ENCODE measurements at places on chromosomes 12 and 14.

GRCh38 chr12:70258605-70259403 is 15.6 kb downstream of the CNOT2 start:
- DNase-seq = no peak

GRCh38 chr14:68312884-68313610 is 479.8 kb downstream of the ZFP36L1 start:
- DNase-seq = no peak

GRCh38 chr12:19654650-19655376 is 215.5 kb downstream of the AEBP2 start:
- no peak for DNase-seq

DNA sequence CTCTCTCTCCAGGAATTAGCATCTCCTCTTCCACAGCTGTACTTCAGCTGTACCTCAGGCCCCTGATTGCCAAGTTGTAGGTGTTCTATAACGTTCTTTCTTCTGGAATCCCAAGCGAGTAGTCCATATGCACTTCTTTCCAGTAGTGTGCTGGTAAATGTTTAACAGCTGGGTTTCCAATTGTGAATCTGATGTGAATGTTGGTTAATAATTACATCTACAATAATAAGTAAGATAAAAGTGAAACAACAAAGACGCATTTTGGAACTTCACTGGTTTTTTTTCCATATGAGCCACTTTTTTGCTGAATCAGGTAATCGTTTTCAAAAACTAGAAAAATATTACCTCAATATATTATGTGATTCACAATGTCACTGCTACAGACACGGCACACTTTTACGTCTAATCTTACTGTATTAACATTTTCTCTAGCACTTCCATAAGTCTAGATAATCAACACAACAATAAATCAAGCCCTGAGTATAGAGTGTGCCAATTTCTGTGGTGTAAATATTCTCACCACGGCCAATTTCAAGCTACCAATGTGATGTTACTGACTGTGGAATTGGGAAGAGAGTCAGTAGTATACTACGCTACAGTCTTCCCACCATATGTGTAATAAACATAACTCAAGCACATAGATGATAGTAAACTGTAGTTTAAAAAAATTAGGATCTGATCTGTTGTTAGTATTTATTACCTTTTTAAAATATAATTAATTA is 113.0 kb downstream of the ZFP36L1 start:
- no peak for DNase-seq

DNA sequence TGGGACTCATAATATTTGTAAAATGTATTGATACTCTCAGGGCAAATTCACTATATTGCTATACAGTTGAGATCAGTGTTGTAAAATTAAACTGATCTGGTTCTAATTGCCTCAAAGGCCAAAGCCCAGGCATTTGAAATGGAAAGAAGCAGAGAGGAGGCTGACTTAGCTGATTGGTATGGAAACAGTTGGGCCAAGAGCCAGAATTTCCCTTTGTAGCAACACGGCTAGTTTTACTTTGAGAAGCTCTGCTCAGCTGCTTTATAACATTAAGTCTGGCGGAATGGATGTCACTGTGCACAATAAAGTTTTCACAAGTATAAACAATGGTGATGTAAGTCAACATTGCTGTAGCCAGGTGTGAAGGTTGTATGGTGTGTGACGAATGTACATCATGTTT is 186.4 kb downstream of the MSRB3 start:
- DNase-seq = no peak

DNA sequence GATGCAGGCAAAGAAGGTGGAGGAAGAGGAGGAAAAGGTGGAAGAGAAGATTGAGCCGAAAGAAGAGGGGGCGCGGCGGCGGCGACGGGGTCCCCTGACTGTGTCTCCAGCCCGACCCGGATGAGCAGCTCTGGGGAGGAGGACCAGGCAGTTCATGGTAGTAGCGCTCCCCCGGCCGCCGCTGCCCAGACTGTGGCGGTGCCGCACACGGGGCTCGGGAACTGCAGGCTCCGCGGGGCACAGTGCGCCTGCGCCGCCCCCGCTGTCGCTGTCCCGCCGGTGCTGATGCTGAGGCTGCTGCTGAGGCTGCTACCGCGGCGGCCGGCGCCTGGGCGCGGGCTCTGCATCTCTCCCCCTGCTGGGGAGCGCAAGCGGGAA is at the start of gene KCNH5:
Gene KCNH5 (minus strand): TSS at position 225 of the 378 bp plus-strand sequence. CDS start 272 bp downstream, outside the sequence.
- peak; percentile 73 for DNase-seq

DNA sequence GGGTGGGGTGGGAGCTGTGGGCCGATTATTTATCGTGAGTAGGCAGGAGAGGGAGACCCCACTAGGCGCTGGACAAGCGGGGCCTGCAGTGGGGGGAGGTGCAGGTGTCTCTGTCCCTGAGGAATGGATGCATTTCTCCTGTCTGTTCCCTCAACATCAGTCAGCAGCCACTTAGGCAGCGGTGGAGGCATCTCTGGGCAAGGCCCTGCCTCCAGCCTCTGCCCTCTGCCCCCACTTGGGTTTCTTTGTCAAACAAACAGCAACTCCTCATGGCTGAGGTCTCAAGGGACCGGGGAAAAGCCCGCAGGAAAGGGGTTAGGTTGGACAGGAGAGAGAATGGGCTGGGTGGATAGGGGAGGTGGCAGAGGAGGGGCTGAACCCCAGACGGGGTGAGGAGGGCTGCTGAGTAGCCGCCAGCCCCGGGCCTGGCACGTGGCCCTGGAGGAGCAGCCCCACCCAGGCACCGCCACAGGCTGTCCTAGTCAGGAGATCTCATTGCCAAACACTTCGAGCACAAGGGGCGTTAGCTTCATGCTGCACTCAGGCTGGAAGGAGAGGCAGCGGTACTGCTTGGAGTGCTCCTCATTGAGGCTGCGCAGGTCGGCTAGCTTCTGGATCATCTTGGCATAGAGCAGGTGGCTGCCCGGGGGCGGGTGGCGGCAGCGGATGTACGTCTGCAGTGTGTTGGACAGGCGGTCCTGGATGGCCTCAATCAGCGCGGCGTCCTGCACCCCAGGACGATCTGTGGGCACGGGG is 24.7 kb upstream of the HDAC7 start:
- DNase-seq = no peak

GRCh38 chr14:103136388-103137271 is 13.4 kb downstream of the TNFAIP2 start:
- peak; percentile 60 for DNase-seq

GRCh38 chr12:94567761-94568160 is 82.6 kb downstream of the TMCC3 start:
- DNase-seq = no peak

GRCh38 chr14:81533212-81533535 is 479 bp downstream of the SEL1L start:
- no peak for DNase-seq

DNA sequence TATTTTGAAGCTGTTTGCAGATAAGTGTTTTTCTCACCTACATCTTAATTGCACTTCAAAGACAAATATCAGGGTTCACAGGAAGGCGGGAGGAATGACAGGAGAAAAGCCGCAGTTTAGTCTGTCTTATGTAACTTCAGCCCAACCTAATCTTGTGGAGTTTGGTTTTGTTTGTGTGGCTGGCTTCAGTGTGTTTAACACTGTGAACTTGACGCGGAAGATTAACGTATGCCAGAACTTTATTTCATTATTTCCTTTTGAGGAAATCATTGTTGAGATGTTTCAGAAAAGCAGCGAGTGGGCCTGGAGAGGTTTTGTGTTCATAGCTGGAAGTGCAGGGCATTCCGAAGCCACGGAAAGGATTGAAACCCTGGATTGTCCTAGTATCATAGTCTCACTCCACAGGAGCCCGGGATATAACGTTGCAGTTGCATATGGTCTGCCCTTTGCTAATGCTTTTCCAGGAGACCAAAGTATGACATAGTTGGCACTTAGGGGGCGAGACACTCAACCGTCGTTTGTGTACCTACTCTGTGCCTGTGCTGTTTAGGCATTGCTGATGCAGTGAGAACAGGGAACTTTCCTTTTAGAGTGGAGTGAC is 2.0 kb downstream of the PELI2 start:
- no peak for DNase-seq

DNA sequence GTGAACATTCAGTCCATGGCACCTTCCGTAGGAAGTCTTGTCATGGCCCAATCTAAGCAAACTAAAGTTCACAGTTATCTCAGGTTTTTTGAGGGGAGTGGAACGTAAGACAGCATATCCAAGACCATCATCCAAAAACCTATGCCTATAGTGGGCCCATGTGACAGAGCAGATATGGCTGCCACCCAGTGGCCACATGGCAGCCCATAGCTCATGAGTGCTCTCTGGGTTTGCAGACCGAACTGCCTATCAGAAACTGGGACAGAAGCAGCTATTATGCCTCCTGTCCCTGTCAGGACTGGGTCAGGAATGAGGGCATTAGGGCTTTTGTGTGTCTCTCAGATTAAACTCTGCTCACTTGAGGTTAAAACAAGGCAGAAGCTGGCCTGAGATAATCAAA is 503.7 kb downstream of the NRXN3 start:
- no peak for DNase-seq

DNA sequence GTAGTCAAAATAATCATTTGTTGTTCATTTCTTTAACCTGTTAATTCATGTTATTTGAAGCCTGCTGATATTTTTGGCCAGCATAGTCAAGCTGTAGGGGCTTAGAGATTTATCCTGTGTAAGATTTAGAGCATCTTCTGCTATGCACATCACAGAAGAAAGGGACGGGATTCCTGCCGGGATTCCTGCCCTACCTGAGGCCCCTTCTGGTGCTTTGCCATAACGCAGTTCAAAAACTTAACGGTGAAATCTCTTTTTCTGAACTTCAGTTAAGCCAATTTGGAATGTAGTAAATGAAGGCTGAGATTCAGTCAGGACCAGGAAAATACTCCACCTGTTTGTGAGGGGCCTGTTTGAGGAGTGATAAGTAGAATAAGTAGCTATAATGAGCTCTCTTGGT is 50.7 kb upstream of the TMEM260 start:
- no peak for DNase-seq

- DNase-seq = no peak
These were observed 36.3 kb downstream of the PLEKHG7 start for GRCh38 chr12:92739113-92739512.

DNA sequence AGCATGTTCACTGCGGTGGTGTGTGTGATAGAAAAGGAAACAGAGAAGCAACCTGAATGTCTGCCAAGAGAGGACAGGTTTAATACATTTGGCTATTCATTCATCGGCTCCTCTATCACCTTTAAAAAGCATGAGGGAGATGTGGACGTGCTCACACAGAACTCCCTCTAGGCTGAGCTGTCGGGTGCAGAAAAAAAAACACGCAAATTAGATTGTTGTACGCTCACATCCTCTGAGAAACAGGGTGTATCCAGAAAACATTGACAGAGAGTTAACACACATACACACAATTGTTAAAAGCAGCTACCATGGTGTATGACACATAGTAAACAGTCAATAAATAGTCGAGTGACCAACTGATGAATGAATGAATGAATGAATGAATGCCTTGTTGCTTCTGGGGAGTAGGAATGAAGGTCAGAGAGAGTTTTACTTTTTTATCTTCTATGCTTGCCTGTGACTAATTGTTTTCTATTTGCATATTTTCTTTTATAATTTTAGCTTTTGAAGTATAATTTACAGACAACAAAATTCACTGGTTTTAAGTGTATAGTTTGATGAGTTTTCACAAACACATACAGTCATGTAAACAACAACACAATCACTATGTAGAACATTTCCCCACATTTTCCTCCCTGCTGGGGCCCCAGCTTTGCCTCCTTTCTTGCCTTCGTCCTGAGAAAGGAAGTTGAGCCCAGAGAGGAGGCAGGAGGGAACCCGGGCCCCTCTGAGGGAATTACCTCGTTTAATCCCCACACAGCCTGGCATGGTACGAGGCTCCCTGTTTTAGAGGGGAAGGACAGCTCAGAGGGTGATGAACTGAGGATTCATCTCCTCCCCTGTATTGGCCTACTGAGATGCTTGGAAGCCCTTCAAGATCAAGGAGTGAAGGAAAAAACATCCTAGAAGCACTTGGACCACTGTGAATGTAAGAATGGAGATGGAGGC is 19.7 kb upstream of the FAM222A start:
- no peak for DNase-seq

DNA sequence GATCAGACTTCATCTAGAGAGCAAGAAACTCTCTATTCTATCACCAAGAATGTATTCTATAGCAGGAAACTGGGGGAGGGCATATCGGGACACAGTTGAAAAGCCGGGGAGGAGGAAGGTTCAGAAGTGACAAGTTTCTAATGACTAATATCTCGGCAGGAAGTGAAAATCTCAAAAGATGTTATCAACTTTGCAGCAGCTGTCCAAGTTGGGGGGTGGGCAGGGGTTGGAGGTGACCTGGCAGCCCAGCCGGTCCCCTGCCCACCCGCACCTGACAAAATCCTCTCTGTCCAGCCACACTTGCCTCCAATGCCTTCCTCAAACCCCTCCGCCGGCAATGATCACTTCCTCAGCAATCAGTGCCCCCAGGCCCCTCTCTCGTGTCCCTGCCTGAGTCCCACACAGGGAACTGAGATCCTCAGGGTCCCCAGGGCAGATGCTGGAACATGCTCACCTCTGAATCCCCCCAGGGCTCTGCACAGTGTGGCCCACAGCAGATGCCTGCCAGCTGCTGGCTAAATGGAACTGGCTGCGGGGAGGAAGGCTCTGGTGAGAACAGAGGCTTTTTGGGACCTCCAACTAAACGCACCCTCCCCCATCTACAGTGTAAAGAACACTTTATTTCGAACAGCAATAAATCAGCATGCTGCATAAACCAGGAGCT is 43.9 kb downstream of the CCDC88C start:
- no peak for DNase-seq

GRCh38 chr14:104510794-104511611 is 68.6 kb upstream of the C14orf180 start:
- DNase-seq = no peak

GRCh38 chr14:58784931-58785330 is 147.2 kb downstream of the DACT1 start:
- DNase-seq = no peak

DNA sequence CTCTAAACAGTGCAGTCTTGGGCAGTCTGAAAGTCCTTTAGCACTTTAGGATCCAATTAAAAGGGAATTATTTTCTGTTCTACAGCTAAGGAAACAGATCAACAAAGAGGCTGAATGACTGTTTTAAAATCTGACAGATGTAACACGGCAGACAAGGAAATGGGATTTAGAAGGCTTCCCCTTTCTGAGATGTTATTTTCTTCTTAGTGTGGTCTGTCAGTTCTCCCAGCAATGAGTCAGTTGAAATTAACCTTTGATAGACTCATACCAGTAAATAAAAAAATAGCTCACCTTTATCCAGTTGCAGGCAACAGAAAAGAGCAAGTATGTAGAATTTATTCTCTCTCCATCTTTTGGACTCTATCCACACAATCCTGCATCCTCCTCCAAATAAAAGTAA is 98.1 kb downstream of the NEDD1 start:
- DNase-seq = no peak

DNA sequence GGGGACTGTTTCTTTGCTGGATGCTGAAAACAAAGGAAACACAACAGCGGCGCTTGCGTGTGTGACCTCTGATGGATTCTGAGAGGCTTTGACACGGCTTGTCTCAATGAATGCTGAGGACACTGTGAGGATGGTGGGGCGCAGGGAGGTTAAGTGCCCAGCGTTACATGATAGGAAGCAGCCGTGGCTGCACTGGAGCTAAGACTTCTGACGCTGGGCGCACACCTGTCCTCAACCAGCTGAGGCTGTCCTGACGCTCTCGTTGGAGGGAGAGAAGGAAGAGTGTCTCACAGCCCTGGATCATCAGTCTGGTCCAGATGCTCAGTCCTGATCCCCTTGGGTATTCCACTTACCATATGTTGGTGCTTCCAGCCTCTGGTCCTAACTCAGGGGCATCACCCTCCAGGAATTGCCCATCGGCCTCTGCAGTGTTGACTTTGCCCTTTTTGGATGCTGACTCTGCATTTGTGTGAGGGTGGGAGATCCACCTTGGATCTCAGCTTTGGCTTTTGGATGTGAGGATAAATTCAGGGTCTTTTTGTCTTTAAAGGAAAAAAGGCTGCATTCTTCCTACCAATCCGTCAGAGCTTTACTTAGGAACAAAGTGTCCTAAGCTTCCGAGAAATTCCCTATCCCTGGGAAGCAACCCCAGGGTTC is 125.2 kb downstream of the ZNF664 start:
- DNase-seq = no peak

All from T1000 (cell line).